ENCODE measurements at places on chromosomes 2 and 18. TPM values are rescaled to one million over a fixed set of nuclear protein-coding genes. Genes with fewer than 3 reads are reported as not detected.

The LGALSL gene
- total RNA-seq, result 30.3 TPM

The DNAJC5G gene
- total RNA-seq, result not detected

The SPATA3 gene
- total RNA-seq, result not detected

The ANKRD62 gene
- total RNA-seq, result 0.06 TPM

The UGT1A5 gene
- 0.34 TPM for total RNA-seq

The SP5 gene
- total RNA-seq, result 5.2 TPM

The SNTG2 gene
- total RNA-seq, result 1.8 TPM

The CYP26B1 gene
- 2.6 TPM for total RNA-seq

The ALPP gene
- 25.8 TPM for total RNA-seq

The CD8B2 gene
- not detected for total RNA-seq

The RAX gene
- not detected for total RNA-seq

The PID1 gene
- 45.7 TPM for total RNA-seq

The ASB1 gene
- 18.2 TPM for total RNA-seq

The ACADL gene
- 34.8 TPM for total RNA-seq

The CFAP53 gene
- total RNA-seq, result 5.3 TPM

The SCYGR6 gene
- not detected for total RNA-seq

The GREB1 gene
- total RNA-seq, result 3.3 TPM

The CCL20 gene
- total RNA-seq, result 8.0 TPM

The UGT1A10 gene
- not detected for total RNA-seq

The FBXO41 gene
- 0.97 TPM for total RNA-seq

The TGFA gene
- total RNA-seq, result 13.0 TPM

The ARHGAP15 gene
- total RNA-seq, result 74.3 TPM

The SERPINB13 gene
- total RNA-seq, result 0.20 TPM

The CNPPD1 gene
- total RNA-seq, result 66.9 TPM

The COL5A2 gene
- 75.3 TPM for total RNA-seq

The TUBA4A gene
- 37.9 TPM for total RNA-seq
